Panc1 (cell line): ENCODE measurements at places on chromosomes 12 and 14. TPM values are rescaled to one million over a fixed set of nuclear protein-coding genes. Genes with fewer than 3 reads are reported as not detected.

DNA sequence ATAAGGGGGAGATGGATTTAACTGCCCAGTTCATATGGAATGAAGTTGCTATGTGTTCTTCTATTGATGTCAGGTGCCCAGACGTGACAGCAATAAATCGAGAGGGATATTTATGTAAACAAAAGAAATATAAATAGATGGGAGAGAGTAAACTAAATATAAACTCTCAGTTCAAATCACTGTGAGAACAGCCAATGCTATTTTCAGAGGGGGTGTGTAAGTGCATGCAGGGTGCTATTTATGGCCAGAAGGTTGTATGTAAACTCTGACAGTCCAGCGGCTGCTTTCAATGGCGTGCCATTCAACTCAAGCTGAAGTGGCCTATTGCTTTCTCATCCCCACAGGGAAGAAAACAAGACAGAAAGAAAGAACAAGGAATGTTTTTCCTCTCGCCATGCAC, 127.2 kb downstream of the KCNA5 start:
- no peaks in the 10 kb centered on the region for H3K36me3 ChIP-seq
- H3K4me3 ChIP-seq, result no peak overlapping the region
- H3K27ac ChIP-seq, result no peak overlapping the region
- no peaks in the 10 kb centered on the region for H3K4me1 ChIP-seq
- H3K27me3 ChIP-seq, result no peaks in the 10 kb centered on the region
- no peak for DNase-seq

DNA sequence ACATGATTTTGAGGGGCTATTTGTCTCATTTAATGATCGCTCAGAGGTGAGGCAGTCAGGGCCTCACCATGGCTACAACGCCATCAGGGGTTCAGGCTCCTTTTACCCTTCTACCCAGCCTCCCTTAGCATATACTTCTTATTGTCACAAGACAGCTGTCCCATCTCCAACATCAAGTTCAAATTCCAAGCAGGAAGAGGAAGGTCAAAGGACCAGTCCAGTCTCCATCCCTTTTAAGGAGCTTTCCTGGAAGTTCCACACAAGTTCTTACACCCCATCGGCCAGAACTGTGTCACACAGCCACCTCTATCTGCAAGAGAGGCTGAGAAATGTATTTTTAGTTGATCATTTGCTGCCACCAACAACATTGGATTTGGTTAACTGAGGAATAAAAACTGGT, 8.3 kb upstream of the TMEM106C start:
- H3K27me3 ChIP-seq, result peaks cover 3% of the 10 kb centered on the region; the same call in 1 of the 2 replicates
- H3K4me1 ChIP-seq, result no peaks in the 10 kb centered on the region
- DNase-seq, result no peak

- no peak for DNase-seq
- no peaks in the 10 kb centered on the region for H3K4me1 ChIP-seq
- no peak overlapping the region for H3K4me3 ChIP-seq
Measured at GRCh38 chr14:49250109-49250508, 336.1 kb downstream of the RPS29 start.

GRCh38 chr14:59272633-59273032, 84.2 kb downstream of the DAAM1 start:
- no peak overlapping the region for H3K4me3 ChIP-seq
- DNase-seq, result no peak
- peaks cover 4% of the 10 kb centered on the region; the same call in 1 of the 2 replicates for H3K4me1 ChIP-seq
- H3K27ac ChIP-seq, result no peak overlapping the region
- no peaks in the 10 kb centered on the region for H3K36me3 ChIP-seq

- H3K27me3 ChIP-seq, result no peaks in the 10 kb centered on the region
- no peaks in the 10 kb centered on the region for H3K36me3 ChIP-seq
- H3K4me3 ChIP-seq, result no peak overlapping the region
- no peak overlapping the region for H3K27ac ChIP-seq
Measured at GRCh38 chr14:68580671-68581070, 212.2 kb downstream of the ZFP36L1 start.

DNA sequence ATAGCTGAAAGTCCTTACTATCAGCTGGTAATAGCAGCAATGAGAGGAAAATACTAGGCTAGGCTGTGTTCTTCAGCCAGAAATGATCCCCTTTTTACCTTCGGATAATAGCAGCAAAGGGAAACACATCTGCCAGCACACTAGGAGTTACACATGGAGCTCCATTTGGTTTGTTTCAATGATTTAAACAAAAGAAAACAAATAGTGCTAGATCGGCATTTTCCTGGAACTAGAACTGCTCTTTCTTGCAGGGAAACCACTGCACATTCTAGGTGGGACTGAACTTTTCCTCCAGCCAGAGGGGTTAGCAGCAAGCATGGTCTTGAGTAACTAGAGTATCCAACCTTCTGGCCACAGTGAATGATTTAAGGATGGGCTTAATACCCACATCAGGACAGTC, 117.6 kb downstream of the PDE6H start:
- no peaks in the 10 kb centered on the region for H3K27me3 ChIP-seq
- H3K27ac ChIP-seq, result no peak overlapping the region
- no peak for DNase-seq
- H3K4me1 ChIP-seq, result no peaks in the 10 kb centered on the region

- H3K27me3 ChIP-seq, result no peaks in the 10 kb centered on the region
- no peak overlapping the region for H3K27ac ChIP-seq
- DNase-seq, result no peak
Measured at GRCh38 chr12:31471051-31471450, 119.9 kb downstream of the DENND5B start.

GRCh38 chr12:95300286-95300685, 82.7 kb downstream of the VEZT start:
- H3K27ac ChIP-seq, result no peak overlapping the region
- no peaks in the 10 kb centered on the region for H3K4me1 ChIP-seq
- no peak for DNase-seq
- peaks cover 27% of the 10 kb centered on the region for H3K36me3 ChIP-seq
- no peaks in the 10 kb centered on the region for H3K27me3 ChIP-seq
- H3K4me3 ChIP-seq, result no peak overlapping the region

DNA sequence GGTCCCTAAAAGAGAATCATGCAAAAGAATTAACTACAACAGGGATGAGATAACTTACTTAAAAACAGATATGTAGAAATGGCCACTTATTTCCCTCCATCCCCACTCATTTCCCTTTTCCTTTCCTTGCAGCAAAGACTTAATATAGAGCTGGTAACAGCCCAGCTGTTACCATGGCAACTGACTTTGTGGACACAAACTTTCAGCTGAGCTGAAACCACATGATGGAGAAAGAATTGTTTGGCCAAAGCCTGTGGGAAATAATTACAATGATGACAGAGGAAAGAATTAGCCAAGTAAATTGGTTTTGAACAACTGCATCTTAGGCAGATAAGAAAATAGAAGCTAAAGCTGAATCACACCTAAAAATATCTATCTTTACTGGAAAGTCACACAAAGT, 364.9 kb downstream of the GALC start:
- no peak for DNase-seq
- no peak overlapping the region for H3K4me3 ChIP-seq
- no peaks in the 10 kb centered on the region for H3K4me1 ChIP-seq
- H3K27ac ChIP-seq, result no peak overlapping the region

GRCh38 chr14:74195623-74196022, 43.6 kb upstream of the VSX2 start:
- no peak overlapping the region for H3K27ac ChIP-seq
- no peak for DNase-seq
- no peaks in the 10 kb centered on the region for H3K36me3 ChIP-seq
- no peak overlapping the region for H3K4me3 ChIP-seq

GRCh38 chr12:115023279-115024265, 339.6 kb upstream of the TBX3 start:
- H3K36me3 ChIP-seq, result no peaks in the 10 kb centered on the region
- H3K4me3 ChIP-seq, result no peak overlapping the region
- H3K27ac ChIP-seq, result no peak overlapping the region

DNA sequence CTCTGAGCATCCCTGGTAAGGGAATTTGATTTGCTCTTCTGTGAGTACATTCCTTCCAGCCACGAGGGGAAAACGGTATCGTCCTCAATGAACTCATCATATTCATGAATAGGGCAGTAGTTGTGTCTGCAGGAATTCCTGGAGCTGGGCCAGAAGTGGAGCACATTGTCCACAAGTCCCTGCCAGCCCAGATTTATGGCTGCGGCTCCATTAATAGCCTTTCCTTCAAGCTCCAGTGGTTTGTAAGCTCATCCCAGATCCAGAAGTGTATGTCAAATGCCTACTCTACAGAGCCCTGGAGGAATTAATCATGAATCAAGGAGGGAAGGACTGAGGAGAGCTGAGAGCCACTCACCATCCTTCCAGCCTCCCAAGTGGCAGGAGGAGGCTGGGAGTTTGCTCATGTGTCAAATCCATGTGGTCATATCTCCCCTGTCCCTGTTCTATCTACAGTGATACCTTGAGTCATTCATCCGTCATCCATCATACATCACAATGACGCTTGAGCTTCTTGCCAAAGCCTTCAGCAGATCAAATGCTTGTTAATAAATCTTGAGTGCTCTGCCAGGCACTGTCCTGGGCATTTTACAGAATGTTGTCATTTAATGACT, 65.5 kb downstream of the SVOP start:
- H3K27me3 ChIP-seq, result 0 out of 2 replicates have a peak, but pooled peaks cover 2% of the 10 kb centered on the region
- no peak overlapping the region for H3K27ac ChIP-seq
- DNase-seq, result no peak
- no peaks in the 10 kb centered on the region for H3K36me3 ChIP-seq

DNA sequence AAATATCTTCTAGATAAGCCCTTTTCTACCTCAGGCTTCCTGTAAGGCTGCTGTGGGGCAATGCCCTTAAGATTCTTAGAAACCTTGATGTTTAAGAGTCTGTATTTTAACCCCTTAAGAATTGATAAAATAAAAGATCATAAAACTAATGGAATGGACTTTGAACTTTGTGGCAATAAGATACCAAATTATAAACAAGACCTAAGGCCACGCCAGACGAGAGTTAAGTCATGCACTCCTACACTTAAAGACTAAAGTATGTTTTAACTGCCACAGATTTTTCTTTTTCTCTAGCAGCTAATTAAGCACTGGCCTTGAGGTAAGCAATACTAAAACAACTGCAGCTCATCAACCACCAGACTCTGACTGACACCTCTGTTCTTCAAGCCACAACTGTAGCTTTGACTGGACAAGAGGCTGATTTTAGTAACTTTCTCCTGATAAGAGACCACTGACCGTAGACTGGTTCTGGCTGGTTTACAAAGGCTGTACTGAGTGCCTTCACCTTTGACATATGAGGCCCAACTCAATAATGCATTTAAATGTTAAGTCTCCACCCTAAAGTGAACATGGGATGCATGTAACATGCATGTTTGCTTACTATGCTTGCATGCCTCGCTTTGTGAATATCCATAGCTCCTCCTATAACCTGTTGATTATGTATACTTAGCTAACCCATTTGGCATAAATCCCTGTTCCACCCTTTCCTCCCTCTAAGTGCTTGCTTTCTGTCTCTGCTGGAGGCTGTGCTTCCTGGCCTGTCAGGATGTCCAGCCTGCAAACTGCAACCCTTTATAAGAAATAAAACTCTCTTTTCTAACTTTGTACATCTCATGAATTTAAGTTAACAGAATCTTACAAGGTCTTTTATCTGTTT, 71.9 kb downstream of the KLHL28 start:
- no peaks in the 10 kb centered on the region for H3K4me1 ChIP-seq
- H3K27ac ChIP-seq, result no peak overlapping the region
- H3K27me3 ChIP-seq, result no peaks in the 10 kb centered on the region

- no peak overlapping the region for H3K27ac ChIP-seq
- H3K36me3 ChIP-seq, result peaks cover 8% of the 10 kb centered on the region; the same call in 1 of the 2 replicates
- peaks cover 5% of the 10 kb centered on the region; the same call in 1 of the 2 replicates for H3K4me1 ChIP-seq
- no peaks in the 10 kb centered on the region for H3K27me3 ChIP-seq
- no peak for DNase-seq
- H3K4me3 ChIP-seq, result no peak overlapping the region
Measured at GRCh38 chr14:88546621-88547385, 8.0 kb downstream of the PTPN21 start.

GRCh38 chr12:85866986-85867776, 6.9 kb upstream of the NTS start:
- H3K27ac ChIP-seq, result no peak overlapping the region
- no peak overlapping the region for H3K4me3 ChIP-seq
- DNase-seq, result peak; percentile 22
- H3K27me3 ChIP-seq, result no peaks in the 10 kb centered on the region
- H3K36me3 ChIP-seq, result no peaks in the 10 kb centered on the region

DNA sequence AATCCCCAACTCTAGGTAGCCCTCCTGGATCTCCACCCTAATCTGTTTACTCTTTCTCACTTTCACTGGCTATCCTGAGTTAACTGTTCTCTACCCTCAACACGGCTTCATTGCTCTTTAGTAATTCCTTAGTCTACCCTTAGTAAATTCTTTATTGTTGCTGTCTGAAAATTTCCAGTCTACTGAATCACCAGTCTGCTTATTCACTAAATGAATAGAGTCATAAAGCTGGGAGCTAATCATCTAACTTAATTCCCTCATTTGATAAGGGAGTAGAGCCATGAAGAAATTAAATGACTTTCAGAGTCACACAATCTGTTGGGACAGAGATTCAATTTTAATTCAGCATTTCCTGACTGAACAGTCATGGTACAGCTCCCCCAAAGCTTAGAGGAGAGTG, 36.5 kb downstream of the YEATS4 start:
- H3K4me1 ChIP-seq, result no peaks in the 10 kb centered on the region
- H3K27me3 ChIP-seq, result no peaks in the 10 kb centered on the region
- H3K27ac ChIP-seq, result no peak overlapping the region
- no peak overlapping the region for H3K4me3 ChIP-seq
- DNase-seq, result no peak

- no peaks in the 10 kb centered on the region for H3K27me3 ChIP-seq
- H3K4me1 ChIP-seq, result peaks cover 12% of the 10 kb centered on the region; the same call in 1 of the 2 replicates
- H3K36me3 ChIP-seq, result no peaks in the 10 kb centered on the region
- peak overlapping the region; percentile 97 for H3K27ac ChIP-seq
Measured at GRCh38 chr14:34700622-34701130, 13.7 kb downstream of the CFL2 start.

DNA sequence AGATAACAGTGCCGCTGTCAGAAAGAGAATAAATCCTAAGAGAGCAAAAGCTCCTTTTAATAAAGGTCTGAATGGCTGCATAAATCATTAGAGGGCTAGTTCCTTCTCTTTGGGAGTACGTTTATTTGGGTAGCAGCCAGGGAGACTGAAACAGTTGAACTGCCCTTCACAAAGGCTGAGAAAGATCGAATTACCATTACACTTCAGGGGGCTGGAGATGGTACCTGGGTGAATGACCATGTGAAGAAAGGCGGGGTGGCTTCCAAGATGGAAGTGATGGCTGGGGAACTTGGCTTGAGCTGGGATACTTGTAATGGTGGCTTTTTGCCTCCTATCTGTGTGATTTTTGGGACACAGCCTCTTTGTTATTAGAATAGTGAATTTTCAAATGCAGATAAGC, 1.7 kb upstream of the FGD4 start:
- peaks cover 7% of the 10 kb centered on the region for H3K4me1 ChIP-seq
- no peak overlapping the region for H3K4me3 ChIP-seq
- H3K27me3 ChIP-seq, result 0 out of 2 replicates have a peak, but pooled peaks cover 4% of the 10 kb centered on the region
- no peaks in the 10 kb centered on the region; the same call in 1 of the 2 replicates for H3K36me3 ChIP-seq
- no peak overlapping the region for H3K27ac ChIP-seq

- no peak overlapping the region for H3K4me3 ChIP-seq
- H3K4me1 ChIP-seq, result no peaks in the 10 kb centered on the region
- no peak overlapping the region for H3K27ac ChIP-seq
- H3K27me3 ChIP-seq, result no peaks in the 10 kb centered on the region
- H3K36me3 ChIP-seq, result no peaks in the 10 kb centered on the region
Measured at GRCh38 chr14:91311284-91311662, 66.8 kb upstream of the GPR68 start.

MIPOL1 gene
- 12.8 TPM for total RNA-seq

SERPINA3 gene
- 5.7 TPM for total RNA-seq

CLEC2A gene
- total RNA-seq, result not detected

DTX1 gene
- total RNA-seq, result 0.44 TPM

PZP gene
- not detected for total RNA-seq

JPH4 gene
- 0.05 TPM for total RNA-seq

PRB2 gene
- not detected for total RNA-seq
